ENCODE measurements at places on chromosomes 13 and 19.

DNA sequence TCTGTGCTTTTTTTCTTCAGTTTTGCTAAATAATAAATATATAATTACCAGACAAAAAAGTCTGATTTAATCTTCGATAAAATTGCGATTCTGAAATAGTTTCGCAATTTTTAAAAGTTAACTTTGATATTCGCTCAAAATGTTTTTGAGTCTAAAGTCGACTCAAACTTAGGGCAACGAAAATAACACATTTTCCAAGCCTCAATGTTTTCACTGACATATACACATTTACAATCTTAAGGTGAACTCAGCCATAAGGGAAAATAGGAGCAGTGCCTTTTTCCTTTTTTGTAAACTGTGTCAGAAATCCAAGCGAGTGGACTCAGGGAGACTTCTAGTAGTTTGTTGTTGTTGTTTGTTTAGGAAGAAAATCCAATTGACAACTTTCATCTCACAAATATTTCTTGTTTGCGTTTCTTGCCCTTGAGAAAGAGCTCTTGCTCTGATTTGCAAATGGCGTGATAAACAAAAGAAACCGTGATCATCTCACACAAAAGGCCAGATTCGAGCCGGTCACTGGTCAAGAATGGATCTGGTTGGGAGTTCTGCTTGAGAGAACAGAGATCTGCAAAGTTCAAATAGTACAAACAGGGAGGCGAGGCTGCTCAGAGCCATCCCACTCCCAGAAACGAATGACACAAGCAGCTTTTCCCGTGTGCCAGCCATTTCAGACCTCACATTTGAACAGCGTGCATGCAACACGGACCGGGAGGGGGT, 2.1 kb downstream of the SOX21 start:
- H3K27ac ChIP-seq: no peak overlapping the region
- H3K36me3 ChIP-seq: no peaks in the 10 kb centered on the region

- no peak overlapping the region for H3K27ac ChIP-seq
- H3K27me3 ChIP-seq: no peaks in the 10 kb centered on the region
- H3K4me3 ChIP-seq: no peak overlapping the region
- no peaks in the 10 kb centered on the region for H3K4me1 ChIP-seq
- DNase-seq: no peak
Observed at GRCh38 chr13:25417535-25417934, 45.8 kb downstream of the ATP8A2 start.

DNA sequence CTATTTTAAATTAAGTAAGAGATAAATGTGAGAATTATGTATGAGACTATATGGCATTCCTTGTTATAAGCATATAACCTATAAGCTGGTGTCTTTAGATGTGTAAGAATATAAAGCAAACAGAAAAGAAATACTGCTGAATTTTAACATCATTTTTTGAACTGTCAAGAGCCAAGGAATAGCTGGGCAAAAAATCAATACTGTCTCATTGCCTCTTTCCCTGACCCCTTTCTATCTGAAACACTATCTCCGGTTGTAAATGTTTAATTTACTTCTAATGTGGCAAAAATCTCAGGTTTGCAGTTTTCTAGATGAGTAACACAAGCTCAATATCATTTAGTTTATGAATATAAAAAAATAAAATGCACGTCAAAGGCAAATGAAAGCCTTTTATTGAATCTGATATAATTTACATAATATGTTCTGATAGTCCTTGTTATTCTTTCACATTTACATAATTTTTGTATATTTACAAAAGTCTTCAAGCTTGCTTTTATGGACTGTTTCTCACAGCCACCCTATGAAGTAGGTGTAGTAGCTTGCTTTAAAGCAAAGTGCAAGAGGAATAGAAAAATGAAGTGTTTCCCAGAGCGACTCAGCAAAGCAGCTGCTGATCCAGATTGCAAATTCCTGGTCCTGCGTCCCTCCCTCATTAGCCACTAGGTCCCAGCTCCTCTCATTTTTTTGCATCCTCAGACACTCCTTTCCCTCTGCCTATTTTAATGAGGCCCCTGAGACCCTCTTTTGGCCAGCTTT, 188.2 kb upstream of the RFC3 start:
- H3K27ac ChIP-seq: no peak overlapping the region
- no peaks in the 10 kb centered on the region for H3K27me3 ChIP-seq
- no peaks in the 10 kb centered on the region for H3K36me3 ChIP-seq
- no peaks in the 10 kb centered on the region for H3K4me1 ChIP-seq

DNA sequence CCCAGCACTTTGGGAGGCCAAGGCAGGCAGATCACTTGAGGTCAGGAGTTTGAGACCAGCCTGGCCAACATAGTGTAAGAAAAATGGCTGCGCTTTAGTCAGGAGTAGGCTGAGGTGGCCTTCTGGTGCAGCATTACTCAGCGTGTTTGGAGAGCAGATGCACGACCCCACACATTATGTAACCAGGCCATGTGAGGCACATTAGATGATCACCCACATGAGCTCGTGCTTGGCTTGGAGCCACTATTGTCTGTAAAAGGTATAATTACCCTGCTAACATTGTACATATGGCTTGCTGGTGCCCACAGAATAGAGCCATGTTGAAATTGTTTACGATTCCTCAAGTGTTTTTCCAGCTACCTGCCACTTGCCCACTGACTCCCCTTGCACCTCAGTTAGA, 24.0 kb upstream of the SCEL start:
- DNase-seq: no peak
- no peak overlapping the region for H3K4me3 ChIP-seq
- no peaks in the 10 kb centered on the region for H3K36me3 ChIP-seq
- no peaks in the 10 kb centered on the region for H3K27me3 ChIP-seq
- H3K4me1 ChIP-seq: no peaks in the 10 kb centered on the region

GRCh38 chr19:49145573-49146407, 9.4 kb downstream of the HRC start:
- H3K27ac ChIP-seq: no peak overlapping the region
- peaks cover 32% of the 10 kb centered on the region for H3K4me1 ChIP-seq
- DNase-seq: peak; percentile 71
- H3K36me3 ChIP-seq: no peaks in the 10 kb centered on the region
- peaks cover 33% of the 10 kb centered on the region for H3K27me3 ChIP-seq

DNA sequence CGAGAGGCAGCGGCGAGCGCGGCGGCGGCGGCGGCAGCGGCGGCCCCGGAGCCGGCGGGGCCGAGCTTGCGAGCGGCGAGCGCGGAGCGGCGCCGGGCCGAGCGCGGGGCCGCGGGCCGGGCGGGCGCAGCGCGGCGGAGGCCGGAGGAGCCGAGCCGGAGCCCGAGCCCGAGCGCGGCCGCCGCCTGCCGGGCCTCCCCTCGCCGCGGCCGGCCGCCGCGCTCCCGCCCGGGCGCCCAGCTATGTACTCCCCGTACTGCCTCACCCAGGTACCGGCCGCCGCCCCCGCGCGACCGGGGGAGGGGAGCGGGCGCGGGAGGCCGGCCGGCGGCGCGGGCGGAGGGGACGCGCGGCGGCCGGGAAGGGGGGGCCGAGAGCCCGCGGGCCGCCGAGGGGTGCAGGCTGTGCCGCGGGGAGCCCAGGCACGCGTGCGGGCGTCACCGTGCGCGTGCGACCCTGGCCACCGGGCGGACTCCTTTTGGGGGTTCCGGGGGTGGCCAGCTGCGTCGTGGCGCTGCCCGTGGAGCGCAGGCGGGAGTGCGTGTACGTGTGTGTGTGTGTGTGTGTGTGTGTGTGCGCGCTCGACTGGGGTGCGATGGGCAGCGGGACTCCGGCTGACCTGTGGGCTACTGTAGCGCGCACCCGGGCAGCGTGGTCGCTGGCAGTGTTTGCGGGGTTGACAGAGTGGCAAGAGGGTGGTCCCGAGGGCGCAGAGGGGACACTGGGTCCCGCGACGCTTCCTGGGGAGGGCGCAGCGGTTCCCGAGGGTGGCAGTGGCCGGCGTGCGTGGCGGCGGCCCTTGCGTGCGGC, 526 bp downstream of the NFIX start:
- peaks cover 7% of the 10 kb centered on the region for H3K4me1 ChIP-seq
- H3K27ac ChIP-seq: no peak overlapping the region
- H3K36me3 ChIP-seq: no peaks in the 10 kb centered on the region
- no peak for DNase-seq
- no peak overlapping the region for H3K4me3 ChIP-seq

Data from CD8-positive, alpha-beta memory T cell (primary cell).